CD4-positive, alpha-beta T cell (primary cell): ENCODE measurements at places on chromosomes 6 and 20. TPM values are rescaled to one million over a fixed set of nuclear protein-coding genes. Genes with fewer than 3 reads are reported as not detected.

Gene RGS17
- total RNA-seq: not detected

Gene NOX3
- not detected for total RNA-seq

Gene PRDM13
- not detected for total RNA-seq

DNA sequence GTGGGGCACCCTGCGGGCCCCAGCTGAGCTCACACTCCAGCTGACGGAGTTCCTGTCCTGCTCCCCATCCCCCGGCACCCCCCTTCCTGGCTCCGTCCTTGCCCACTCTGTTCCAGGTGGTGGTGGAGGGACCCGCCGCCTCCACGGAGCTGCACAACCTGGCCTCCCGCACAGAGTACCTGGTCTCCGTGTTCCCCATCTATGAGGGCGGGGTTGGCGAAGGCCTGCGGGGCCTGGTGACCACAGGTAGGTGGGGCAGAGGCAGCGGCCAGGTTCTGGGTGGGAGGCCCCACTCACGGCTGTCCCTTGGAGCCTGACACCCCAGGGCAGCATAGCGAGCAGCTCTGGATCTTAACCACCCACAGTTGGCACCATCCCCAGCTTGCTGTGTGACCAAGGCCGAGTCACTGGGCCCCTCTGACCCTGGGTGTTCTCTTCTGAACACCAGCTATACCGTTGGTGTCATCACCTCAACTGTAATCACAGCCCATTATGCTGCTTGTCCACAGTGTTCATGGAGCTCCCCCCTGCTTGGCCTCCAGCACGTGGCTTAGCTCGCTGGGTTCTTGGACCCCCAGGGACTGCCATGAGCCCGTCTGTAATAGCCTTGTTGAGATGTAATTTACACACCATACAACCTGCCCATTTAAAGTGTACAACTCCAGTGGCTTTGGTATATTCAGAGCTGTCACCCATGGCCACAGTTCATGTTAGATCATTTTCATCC lies 17.4 kb downstream of the COL20A1 start:
- no peaks in the 10 kb centered on the region for H3K36me3 ChIP-seq
- no peaks in the 10 kb centered on the region for H3K4me1 ChIP-seq
- H3K27me3 ChIP-seq: peaks cover 20% of the 10 kb centered on the region
- H3K27ac ChIP-seq: no peak overlapping the region

GRCh38 chr20:33606118-33606771 lies 55.9 kb upstream of the C20orf144 start:
- no peak overlapping the region for H3K27ac ChIP-seq
- H3K4me1 ChIP-seq: peaks cover 2% of the 10 kb centered on the region
- no peak for DNase-seq
- no peak overlapping the region for H3K4me3 ChIP-seq
- peaks cover 27% of the 10 kb centered on the region for H3K36me3 ChIP-seq

DNA sequence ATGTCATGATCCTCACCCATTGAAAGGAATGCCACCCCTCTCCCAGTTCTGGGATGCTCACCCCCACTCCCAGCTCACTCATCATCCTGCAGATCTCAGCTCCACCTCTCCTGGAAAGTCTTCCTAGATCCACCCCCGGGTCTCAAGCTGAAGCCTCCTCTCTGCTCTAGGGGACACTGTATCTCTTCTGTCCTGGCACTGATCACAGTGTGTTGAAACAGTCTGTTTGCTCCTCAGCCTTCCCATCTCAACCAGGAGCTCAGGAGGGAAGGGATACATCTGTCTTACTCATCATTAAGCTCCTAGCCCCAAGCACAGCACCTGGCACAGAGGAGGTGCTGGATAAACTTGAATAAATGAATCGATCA lies 80.1 kb downstream of the MRPL14 start:
- H3K4me3 ChIP-seq: no peak overlapping the region
- no peak for DNase-seq
- H3K27me3 ChIP-seq: no peaks in the 10 kb centered on the region
- no peaks in the 10 kb centered on the region for H3K36me3 ChIP-seq

- no peak overlapping the region for H3K27ac ChIP-seq
- no peak overlapping the region for H3K4me3 ChIP-seq
- H3K4me1 ChIP-seq: no peaks in the 10 kb centered on the region
Observed at GRCh38 chr6:50264995-50265571, 215.4 kb upstream of the DEFB112 start.

DNA sequence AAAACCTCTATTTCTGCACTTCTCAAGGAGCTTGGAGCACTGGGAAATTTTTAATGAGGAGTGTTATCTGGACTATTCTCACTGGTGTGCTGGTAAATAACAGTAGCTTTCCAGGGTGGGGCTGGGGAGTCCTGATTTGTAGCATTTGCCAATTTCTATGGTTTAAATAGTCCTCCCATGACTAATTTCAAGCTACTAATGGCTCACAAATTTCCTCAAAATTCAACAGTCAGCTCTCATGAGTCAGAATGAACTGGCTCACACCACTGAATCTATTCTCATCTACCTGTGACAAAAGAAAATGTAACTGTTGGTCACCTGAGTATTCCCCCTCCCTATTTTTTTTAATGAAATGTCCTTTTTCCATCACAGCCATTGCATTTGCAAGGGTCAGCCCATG lies 449.6 kb downstream of the KIF16B start:
- no peak for DNase-seq
- no peak overlapping the region for H3K4me3 ChIP-seq
- no peaks in the 10 kb centered on the region for H3K36me3 ChIP-seq

DNA sequence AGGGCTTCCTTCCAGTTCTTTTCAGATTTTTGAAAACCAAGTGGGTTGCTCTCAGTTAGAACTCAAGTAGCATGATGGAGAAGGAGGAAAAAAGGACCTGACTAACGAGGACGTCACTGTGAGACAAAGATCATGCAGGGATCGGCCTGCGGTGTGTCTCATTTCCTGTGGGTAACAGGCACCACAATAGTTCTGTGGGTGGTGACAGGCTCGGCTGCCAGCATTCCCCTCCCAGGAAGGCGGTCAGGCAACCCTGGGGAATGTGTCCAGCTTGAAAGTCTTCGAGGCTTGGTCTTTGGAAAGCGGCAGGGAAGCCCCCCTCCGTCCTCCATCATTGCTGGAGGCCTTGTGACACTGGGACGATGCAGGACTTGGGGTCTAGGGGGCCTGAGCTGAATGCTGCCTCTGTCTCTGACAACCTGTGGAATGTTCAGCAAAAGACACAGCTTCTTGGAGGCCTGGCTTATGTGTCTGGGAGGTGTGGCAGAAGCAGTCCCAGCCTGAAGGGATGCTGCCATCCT lies 121.0 kb downstream of the BCAS1 start:
- peaks cover 31% of the 10 kb centered on the region for H3K4me1 ChIP-seq
- peak overlapping the region; percentile 83 for H3K27ac ChIP-seq
- H3K27me3 ChIP-seq: no peaks in the 10 kb centered on the region
- peak; percentile 83 for DNase-seq
- H3K4me3 ChIP-seq: peak overlapping the region; percentile 12

- no peaks in the 10 kb centered on the region for H3K27me3 ChIP-seq
- H3K4me1 ChIP-seq: no peaks in the 10 kb centered on the region
- DNase-seq: no peak
- no peak overlapping the region for H3K27ac ChIP-seq
- H3K4me3 ChIP-seq: no peak overlapping the region
Observed at GRCh38 chr6:121630716-121631115, 195.3 kb downstream of the GJA1 start.

DNA sequence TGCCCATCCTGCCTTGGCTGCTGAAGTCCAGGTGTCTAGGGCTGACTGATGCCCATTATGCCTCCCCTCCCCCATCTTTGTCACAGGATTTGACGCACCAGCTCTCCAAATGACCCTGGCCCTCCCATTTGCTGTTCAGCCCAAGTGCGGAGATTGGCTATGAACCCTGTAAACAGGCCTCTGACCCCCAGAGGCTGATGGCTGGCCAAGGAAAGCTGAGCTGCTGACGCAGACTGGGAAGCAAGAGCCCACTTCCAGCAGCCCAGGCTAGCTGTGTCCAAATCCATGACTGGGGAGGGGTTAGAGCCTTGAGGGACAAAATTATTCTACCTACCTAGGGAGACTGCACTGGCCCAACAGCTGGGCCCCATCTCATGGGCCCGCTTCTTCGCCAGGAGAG lies 797 bp upstream of the GNRH2 start:
- H3K27me3 ChIP-seq: no peaks in the 10 kb centered on the region
- peaks cover 26% of the 10 kb centered on the region for H3K36me3 ChIP-seq
- no peak overlapping the region for H3K27ac ChIP-seq
- no peak for DNase-seq
- H3K4me3 ChIP-seq: no peak overlapping the region

GRCh38 chr6:43868467-43868866 lies 98.5 kb downstream of the VEGFA start:
- no peaks in the 10 kb centered on the region for H3K4me1 ChIP-seq
- DNase-seq: no peak
- H3K36me3 ChIP-seq: no peaks in the 10 kb centered on the region
- no peak overlapping the region for H3K27ac ChIP-seq
- no peaks in the 10 kb centered on the region for H3K27me3 ChIP-seq
- H3K4me3 ChIP-seq: no peak overlapping the region

DNA sequence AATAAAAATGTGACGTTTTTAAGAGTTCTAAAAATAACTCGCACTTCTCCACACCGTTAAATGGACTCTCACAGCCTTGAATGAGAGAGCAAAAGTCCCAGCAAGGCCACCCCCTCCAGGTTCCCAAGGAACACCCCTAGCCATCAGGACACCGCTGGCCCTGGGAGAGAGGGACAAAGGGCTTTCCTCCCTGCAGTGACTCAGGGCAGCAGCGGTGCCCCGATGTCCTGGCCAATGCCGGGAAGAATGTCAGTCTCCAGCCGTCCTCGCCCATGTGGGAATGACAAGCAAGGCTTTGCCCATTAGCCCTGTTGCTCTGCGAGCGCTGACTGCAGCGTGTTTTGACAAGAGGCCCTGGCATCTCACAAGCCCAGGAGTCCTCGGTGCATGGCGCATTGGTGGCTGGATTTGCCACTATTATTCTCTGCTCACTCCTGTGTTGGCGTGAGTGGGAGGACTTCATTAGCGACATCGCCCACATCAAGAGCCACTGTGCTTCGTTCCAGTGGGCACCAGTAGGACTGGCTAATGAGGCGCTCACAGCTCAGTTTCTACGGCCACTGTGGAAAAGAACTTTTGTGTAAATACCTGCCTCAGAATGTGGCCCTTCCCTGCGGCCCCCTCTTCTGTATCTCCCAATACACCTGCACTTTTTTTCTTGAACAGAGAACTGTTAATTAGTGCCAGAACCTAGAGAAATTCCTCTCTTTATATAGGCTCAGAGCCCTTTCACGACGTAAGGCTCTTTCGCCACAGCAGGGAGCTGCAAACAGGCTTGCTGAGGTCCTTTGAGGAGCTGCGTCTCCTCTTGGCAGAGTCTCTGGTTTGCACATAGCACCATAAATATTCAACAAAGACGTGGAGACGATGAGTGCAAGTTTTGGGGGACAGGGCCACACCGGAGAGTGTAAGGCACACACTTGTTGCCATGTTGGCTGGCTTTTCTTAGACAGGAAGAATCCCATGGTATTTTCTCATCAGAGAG lies 336.6 kb downstream of the TAF4 start:
- peaks cover 5% of the 10 kb centered on the region for H3K27me3 ChIP-seq
- H3K36me3 ChIP-seq: no peaks in the 10 kb centered on the region
- no peak for DNase-seq
- H3K4me3 ChIP-seq: no peak overlapping the region
- no peaks in the 10 kb centered on the region for H3K4me1 ChIP-seq

DNA sequence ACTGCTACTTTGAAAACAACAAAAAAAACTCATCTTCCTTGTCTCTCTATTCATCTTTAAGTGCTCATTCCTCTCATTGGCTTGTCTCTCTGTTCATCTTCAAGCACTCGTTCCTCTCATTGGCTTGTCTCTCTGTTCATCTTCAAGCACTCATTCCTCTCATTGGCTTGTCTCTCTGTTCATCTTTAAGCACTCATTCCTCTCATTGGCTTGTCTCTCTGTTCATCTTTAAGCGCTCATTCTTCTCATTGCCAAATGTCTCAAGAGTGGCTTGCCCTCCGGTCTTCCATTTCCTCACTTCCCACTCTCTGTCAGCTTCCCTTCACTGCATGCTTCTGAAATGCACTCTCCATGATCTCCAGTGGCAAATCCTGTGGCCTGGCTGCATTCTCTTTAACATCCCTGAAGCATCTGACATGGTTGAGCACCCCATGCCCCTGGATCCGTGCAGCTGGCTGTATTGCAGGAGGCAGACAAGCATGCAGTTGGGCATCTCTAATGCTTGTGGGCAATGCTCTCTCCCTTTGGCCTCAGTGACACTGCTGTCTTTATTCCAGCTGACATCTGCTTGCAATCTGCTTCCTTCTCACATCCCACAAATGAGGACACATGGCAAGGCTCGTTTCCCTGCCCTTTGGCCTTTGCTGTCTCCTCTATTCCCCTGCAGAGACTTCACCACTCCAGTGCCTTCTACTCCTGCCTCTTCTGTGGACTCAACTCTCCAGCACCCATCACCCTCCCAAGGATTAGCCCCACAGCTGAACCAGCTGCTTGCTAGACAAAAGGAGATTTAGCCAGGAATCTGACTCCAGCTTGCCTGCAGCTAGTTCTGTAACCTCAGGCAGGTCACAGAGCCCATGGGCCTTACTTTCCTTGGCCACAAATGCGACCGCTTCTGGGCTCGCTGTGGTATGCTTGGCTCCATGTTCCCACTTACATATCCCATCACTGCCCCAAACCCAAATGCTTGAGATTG lies 143.2 kb upstream of the SNX9 start:
- H3K4me3 ChIP-seq: no peak overlapping the region
- H3K27me3 ChIP-seq: no peaks in the 10 kb centered on the region
- H3K4me1 ChIP-seq: no peaks in the 10 kb centered on the region

DNA sequence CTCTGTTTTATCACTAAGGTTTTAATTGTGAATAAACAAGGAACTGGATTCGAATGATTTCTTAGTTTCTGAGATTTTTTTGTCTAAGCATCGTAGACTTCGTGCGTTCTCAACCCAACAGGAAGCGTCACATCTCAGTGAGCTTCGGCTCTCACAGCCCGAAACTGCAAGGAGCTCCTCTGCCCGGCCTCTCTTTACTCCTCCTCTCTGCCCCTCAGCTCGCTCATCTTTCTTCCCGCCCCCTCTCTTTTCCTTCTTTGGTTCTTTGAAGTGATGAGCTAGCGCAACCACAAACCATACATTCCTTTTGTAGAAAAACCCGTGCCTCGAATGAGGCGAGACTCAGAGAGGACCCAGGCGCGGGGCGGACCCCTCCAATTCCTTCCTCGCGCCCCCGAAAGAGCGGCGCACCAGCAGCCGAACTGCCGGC lies 480 bp upstream of the NT5E start:
- no peaks in the 10 kb centered on the region for H3K36me3 ChIP-seq
- H3K27ac ChIP-seq: no peak overlapping the region
- peaks cover 19% of the 10 kb centered on the region for H3K27me3 ChIP-seq
- no peak for DNase-seq
- H3K4me3 ChIP-seq: peak overlapping the region; percentile 37

DNA sequence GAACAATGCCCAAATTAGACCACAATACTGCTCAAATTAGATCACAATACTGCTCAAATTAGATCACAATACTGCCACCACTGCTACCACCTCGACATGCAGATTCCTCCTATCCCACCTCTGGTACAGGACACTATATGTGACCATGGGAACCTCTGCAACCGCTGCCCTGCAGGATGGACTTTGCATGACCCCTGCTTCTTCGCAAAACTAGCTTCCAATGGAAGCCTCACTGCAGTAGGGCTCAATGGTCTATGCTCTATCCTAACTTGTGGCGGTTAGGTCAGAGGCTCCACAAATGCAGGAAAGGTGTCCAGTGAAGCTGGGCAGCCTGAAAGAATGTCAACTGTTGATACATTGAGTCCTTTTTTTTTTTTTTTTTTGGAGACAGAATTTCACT lies 7.8 kb upstream of the TXNDC5 start:
- H3K4me1 ChIP-seq: no peaks in the 10 kb centered on the region
- no peak overlapping the region for H3K4me3 ChIP-seq
- H3K27ac ChIP-seq: no peak overlapping the region
- H3K27me3 ChIP-seq: no peaks in the 10 kb centered on the region
- no peak for DNase-seq
- no peaks in the 10 kb centered on the region for H3K36me3 ChIP-seq

GRCh38 chr6:13813621-13814175 lies 659 bp downstream of the MCUR1 start:
- peak; percentile 39 for DNase-seq
- H3K27ac ChIP-seq: peak overlapping the region; percentile 15
- H3K4me3 ChIP-seq: peak overlapping the region; percentile 70
- H3K4me1 ChIP-seq: peaks cover 18% of the 10 kb centered on the region
